Suppressor macrophage (primary cell): ENCODE measurements at places on chromosomes 5 and 9.

DNA sequence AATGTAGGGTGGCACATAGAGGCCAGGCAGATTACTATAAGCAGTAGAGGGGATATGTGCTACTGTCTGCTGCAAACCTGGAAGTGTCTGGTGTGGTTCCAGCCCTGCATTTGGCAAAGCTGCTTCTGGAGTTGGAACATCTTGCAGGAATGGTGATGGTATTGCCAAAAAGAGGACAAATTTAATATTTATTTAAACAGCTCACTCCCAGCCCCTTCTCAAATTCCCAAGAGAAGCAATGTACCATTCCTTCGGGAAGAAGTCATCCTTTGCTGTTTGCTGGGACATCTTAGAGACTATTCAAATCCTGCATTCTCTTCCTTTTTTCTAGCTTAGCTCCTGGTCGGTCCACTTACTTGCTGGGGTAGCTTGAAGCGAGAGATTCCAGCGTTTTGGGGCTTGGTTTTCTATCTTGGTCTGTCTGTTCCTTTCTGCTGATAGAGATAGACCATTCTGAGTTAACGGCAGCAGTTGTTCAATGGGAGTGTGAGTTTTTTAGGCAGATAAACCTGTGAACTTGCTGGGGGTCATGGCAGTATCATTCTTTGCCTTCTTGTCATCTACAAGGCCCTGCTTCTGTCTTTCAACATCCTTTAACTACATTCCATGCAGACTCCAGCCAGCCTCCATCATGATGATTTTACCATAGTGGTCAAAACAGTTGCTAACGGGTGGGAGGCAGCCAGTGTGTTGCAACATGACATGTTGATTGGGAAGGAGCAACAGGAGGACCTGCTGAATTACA lies 69.9 kb downstream of the RCL1 start:
- peak; percentile 29 for DNase-seq

GRCh38 chr9:7542126-7542525 lies 257.5 kb downstream of the DMAC1 start:
- no peak for DNase-seq

DNA sequence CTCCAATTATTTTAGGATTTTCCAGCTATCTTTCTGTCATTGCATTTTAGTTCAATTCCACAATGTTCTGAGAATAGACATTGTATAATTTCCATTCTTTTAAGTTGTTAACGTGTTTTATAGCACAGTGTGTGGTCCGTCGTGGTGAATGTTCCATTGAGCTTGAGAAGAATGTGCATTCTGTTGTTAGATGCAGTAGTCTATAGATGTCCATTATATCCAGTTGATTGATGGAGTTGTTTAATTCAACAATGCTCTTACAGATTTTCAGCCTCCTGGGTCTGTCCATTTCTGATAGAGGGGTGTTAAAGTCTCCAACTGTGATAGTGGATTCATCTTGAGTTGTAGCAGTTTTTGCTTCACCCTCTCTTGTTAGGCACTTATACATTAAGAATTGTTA lies 1587.7 kb upstream of the NUDT12 start:
- no peak for DNase-seq

DNA sequence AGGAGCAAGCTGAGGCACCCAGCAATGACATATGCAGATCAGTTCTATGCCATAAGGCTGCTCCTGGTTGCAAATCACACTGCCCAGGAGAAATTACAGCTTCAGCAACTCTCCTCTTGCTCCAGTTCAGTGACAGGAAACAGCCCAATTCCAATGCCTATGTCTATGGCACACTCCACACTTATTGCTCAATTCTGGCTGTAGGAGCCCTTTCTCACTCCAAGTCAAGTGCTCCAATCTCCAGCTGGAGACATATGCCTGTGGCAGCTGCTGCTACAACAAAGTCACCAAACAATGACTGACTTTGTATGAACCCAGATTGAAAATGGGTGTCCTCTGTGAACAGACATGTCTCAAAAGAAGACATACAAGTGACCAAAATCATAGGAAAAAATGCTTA lies 31.8 kb upstream of the PLCXD3 start:
- no peak for DNase-seq

- no peak for DNase-seq
Observed at GRCh38 chr5:61130289-61130688, 32.0 kb downstream of the SMIM15 start.

DNA sequence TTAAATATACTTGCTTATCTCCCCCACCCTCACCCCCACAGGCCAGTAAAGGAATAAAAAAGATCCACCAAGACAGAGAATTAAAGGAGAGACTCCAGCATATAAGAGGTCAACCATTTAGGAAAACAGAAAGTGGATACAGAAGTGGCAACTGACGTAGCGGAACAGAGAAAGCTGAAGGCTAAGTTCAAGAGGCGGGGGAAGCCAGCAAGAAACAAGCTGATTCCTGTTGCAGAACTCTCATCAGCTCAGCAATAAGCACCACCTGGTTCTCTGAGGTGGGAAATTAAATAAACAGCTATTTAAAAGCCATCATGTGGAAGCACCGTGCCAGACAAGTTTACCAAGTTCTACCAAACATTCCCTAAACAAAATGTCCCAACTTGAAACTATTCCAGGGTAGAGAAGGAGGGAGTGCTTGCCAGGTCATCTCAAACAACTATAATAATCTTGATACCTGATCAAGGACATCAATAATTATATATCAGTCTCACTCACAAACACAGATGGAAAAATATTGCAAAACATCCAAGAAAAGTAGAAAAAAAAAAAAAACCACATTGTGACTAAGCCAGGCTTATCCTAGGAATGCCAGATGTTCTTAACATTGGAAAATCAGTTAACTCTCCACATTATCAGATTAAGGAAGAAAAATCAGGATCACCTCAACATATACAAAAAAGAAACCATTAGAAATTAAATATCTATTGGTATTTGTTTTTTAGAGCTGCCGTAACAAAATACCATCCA lies 7.3 kb upstream of the ARL15 start:
- no peak for DNase-seq

DNA sequence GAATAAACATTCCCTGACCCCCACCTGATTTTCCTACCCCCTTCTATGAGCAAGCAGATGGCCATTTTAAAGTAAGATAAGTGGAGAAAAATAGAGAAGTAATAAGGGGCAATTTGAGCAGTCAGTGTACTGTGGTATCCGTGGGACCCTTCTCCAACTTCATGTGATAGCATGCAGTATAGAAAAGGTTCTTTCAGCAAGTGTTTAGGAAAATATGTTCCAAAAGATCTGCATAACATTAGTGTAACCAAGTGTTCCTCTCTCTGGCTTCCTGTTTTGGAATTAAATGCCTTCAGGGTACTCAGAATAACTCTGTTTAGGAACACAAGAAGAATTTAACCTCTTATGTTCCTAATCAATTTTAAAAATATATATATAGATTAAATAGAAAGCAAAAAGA lies 134.9 kb downstream of the ATG10 start:
- peak; percentile 5 for DNase-seq

- no peak for DNase-seq
Observed at GRCh38 chr5:31738199-31738598, 99.3 kb downstream of the PDZD2 start.

- no peak for DNase-seq
Observed at GRCh38 chr5:155735388-155735787, 591.6 kb upstream of the SGCD start.

DNA sequence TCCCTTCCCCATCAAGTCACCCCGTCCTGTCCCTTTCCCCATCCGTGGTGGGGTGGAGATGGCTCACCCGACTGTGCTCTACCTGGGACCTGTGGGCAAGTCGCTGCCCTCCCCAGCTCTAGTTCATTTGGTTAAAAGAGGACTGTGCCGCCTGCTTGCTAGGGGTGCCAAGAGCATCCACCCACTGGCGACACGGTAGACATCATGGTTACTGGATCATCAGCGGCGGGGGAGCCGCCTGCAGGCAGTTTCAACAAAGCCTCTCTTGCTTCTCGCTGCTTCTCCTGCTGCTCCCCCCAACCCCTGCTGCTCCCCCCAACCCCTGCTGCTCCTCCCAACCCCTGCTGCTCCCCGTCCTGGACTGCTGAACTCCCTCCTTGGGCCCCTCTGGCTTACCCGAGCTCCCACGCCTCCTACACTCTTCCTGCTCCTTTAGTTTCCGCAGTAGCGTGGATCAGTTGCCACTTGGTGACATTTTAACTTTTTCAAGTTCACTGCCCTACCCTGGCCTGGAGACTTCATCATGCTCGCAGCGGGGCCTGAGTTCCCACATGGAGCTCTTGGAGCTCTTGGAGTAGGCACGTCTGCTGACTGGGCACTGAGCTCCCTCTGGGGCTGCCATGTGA lies 22.0 kb upstream of the SCGB3A1 start:
- DNase-seq, result no peak

GRCh38 chr9:95087659-95088242 lies 229.8 kb downstream of the FANCC start:
- no peak for DNase-seq

- peak; percentile 51 for DNase-seq
Observed at GRCh38 chr9:95313010-95313498, 4.5 kb downstream of the FANCC start.

DNA sequence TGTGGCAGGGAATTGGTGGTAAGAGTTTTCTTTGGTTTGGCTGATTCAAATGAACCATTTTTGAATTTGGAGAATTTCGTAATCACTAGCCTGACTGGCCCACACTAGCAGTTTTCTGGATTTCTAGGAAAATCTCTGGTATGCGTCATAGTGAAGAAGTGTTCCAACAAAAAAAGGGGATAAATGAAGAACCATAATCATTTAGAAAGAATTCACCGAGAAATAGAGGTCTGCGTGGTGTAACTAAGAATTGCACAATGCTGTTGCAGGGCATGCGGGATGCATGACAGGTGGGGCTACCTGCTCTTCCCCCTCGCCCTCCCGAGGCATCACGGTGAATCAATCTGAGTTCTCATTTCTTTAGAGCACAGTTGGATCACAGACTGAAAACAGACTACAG lies 232.3 kb upstream of the PAPPA start:
- no peak for DNase-seq

DNA sequence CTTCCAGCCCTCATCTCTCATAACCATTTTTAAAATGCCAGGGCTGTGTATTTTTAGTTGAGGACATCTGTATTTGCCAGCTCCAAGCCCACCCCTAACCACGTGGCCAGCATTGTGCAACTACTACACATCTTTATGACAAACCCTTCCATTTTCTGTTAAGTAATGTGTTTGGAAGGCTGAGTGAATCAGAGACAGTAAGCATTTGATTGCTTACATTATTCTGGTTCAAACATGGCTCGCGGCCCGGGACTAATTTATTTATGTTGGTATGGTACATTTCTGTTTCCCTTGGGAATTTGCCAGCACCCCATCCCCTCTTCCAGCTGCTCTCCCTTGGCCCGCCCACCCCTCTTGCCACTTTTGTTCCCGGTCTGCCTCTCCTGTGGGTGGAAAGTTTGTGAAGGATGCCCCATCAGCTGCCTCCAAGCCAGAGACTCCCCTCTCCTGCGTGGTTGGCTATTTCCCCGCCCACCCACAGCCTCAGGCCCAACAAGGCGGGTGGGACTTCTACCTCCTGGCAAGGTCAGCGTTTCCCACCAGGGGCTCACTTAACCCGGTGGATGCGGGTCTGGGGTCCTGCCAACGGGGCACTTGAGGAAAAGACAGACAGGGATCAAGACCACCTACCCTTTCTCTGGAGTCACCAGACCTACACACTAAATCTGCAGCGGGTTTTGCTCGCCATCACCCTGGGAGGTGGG lies 162.2 kb downstream of the HSD17B3 start:
- peak; percentile 71 for DNase-seq

DNA sequence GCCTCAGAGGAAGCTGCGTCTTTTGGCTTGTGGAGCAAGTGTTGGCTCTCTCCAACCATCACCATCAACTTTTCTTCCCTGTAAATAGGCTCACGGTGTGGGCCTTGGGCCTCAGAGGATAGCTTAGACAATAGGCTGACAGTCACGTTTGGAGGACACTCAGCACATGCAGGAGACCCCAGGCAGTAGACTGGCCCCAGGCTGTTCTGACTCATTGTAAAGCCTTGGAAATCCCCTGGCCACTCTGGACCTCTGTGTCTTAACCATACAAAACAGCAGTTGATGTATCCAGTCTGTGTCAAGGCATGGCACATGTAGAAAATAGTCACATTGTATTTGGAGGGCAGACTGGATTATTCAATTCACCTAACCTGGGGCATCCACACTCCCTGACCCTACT lies 18.6 kb downstream of the CD74 start:
- DNase-seq, result no peak

DNA sequence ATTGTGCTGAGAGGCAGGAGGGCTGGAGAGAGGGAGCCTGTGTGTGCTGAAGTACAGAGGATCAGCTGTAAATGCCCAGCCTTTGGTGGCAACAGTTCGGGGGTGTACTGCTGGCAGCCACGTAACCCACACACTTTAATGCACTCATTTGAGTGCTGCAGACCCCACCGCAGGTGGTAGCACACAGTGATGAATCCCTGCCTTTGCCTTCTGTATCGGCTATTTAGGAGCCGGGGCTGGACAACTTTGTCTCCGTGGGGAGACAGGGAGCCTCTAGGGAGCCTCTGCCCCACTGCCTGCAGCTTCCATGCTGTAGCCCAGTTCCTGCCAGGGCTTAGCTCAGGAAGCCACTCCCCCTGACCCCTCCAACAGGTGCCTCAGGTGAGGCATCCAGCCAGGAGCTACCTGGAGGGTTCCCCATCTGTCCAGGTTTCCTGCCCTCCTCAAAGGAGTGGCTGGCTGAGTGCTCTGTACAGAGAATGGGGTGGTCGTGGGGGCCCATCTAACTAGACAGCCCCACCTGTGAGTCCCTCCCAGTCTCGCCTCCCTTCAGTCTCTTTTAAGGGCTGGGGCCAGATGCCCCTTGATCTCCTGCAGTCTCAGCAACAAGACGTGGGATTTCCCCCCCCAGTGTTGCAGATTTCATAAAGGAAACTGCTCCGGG lies 44.5 kb downstream of the SECISBP2 start:
- DNase-seq, result no peak

DNA sequence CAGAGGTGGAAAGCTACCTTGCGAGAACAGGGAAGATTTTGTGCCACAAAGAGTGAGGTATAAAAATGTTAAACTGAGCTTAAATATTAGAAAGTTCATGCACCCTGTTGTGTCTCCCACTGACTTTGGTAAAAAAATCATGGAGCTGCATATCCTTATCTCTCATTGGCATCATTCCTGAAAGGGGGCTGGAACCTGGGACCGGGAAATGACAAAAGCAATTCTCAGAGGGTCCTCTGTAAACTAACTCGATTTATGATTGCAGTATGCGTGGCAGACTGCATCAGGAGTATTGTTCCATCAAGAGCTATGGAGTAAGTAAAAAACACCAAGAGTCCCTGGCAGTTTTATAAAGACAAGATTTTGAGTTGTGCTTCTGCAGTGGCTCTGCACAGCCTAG lies 148.8 kb downstream of the DCP2 start:
- DNase-seq, result no peak

DNA sequence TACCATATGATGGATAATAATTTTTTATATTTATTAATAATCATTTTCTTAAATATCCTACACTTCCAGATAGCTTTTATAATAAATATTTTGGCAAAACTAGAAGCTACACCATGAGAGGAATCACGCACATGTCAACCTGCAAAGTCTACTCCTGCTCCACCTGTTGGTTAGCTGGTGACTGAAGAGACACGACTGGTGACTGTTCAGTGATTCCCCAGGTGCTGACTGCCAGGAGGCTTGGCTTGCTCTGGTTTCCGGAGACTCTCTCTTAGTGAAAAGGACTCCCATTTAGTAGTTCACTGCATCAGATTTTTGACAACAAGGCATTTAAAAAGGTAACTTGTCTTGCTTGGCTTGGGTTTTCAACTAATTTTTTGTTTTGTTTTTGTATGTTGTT lies 20.9 kb downstream of the GZMA start:
- no peak for DNase-seq

GRCh38 chr9:13718539-13718938 lies 439.0 kb upstream of the MPDZ start:
- no peak for DNase-seq

- peak; percentile 54 for DNase-seq
Observed at GRCh38 chr9:34547960-34548611, 25.3 kb upstream of the ENHO start.
